ENCODE measurements at places on chromosomes 6 and 20.

GRCh38 chr6:159099276-159099675 is 54.5 kb upstream of the TAGAP start:
- DNase-seq = no peak

GRCh38 chr6:131164506-131164905 is 29.2 kb downstream of the AKAP7 start:
- DNase-seq = no peak

DNA sequence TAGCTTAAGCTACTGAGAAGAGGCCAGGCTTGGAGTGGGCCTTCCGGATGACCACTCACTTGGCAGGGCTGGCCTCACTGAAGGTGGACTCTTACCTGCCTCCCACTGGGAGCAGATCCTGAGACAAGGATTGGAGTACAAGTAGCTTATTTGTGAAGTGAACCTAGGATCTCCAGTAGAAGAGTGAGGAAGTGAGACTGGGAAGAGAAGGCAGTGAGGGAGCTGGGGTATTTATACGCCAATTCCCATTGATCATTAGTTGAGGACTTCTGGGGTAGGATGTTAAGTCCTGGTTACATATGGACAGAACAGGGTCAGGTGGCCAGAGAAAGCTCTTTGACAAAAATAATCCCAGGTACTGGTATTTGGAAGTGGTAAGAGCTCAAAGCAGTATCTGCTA is 32.3 kb upstream of the RNF24 start:
- DNase-seq = no peak

- no peak for DNase-seq
These were observed 81.2 kb downstream of the NFATC2 start for GRCh38 chr20:51461306-51461705.

- no peak for DNase-seq
These were observed 232.5 kb downstream of the SOX4 start for GRCh38 chr6:21826023-21826422.

DNA sequence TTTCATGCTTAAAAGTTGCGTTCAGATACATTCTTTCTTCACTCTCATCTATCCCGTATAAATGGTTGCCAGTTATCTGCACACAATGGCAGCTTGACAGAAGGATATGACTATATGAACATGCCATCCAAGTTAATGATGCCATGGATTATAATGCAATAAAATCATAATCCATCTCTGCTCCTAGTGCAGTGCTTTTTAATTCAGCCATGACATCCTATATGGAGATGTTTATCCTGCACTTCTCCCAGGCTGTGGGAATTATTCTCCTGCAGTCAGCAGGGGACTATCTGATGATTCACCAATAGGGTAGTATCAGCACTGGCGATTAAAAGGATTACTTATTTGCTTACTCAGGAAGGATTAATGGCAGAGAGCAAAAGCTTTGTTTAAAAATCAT is 273.8 kb downstream of the SAMD5 start:
- no peak for DNase-seq

DNA sequence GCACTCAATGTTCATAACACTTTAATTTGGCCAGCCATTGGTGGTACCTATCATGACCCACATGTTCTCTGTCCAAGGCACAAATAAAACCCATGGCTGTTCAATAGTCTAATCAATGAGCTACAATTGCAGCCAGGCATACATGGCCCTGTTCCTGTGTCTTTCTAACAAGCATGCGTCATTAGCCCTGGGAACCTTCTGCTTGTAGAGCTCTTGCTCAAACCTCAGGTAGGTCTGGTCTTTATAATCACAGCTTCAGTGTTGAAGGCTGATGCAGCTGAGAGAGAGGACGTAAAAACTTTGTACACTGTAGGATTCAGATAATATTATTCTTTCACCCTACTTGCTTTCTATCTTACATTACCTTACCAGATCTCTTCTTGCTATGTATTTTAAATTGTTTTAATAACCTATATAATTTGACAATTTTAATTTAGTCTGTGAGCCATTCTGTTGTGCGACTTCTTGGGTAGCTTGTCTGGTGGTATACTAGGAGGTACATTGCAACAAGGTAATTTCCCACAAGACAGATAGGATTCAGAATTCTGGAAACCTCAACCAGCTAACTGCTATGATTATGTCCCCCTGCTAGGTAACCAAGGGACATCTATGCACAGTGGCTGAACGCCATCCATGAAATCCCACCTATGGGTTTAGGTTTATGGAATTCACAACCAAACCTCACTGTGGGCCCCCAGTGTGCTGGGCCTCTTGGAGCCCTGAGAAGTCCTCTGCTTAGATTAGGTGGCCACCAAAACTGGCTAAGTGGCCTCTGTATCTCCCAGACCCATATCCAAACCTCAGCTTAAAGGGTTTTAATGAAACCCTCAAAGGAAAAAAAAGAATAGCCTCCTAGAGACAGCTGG is 55.4 kb upstream of the RIPOR2 start:
- DNase-seq = no peak

GRCh38 chr6:135095716-135096115 is 41.1 kb upstream of the HBS1L start:
- no peak for DNase-seq

GRCh38 chr6:13187692-13188091 is 140.6 kb downstream of the TBC1D7 start:
- DNase-seq = no peak

DNA sequence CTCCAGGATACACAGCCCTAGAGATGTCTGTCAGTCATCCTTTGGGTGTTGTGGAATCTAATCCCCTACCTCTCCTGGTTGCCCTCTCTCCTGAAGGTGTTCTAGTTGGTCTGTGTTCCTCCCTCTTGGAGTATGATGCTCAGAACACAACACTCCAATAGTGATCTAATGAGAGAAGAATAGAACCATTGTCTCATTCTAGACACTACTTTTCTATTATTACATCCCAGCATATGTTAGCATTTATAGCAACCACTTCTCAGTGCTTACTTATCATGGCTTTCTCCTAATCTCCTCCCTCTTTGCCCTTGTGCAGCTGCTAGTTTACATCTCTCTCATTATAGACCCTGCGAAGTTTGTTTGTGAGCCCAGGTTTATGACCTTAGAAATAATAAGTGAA is 109.0 kb downstream of the UNC5CL start:
- DNase-seq = no peak

- no peak for DNase-seq
These were observed 178.4 kb upstream of the SUPT3H start for GRCh38 chr6:45555981-45556771.

GRCh38 chr6:52389626-52390360 is 27.8 kb downstream of the PAQR8 start:
- peak; percentile 49 for DNase-seq

DNA sequence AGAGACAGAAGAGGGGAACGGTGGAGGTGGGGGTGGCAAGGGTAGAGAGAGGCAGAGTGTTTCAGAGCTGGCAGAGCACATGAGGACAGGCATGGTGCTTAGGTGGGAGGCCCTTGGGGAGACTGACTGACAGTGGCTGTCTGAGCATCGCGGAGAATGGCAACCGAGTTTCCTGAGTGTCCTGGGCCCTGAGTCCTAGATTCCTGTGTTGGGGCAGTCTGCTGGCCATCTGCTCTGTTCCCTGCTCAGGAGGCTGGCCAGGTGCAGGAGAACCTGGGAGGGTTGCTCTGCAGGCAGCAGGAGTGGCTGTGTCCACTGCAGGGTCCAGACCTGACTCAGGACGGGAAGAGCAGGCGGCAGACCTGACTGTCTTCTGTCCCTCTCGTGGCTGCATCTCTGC is 248.9 kb downstream of the LRFN2 start:
- no peak for DNase-seq

DNA sequence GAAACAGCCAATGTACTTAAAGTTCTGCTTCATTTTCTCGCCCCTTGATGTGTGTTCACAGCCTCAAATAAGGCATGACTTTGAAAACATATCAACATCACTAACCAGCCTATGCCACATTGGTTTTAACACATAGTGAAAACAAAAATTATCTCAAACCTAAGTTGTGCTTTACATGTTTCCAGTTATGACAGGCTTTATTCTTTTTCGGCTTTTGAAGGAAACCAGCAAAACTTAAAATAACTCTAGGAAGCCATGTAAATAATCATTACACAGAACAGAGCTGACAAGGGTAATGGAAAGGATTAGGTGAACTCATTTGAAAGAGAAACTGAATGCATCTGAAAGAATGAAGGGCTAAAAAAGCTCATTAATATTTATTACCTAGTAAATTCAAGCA is 42.1 kb downstream of the BMP5 start:
- DNase-seq = no peak

- no peak for DNase-seq
These were observed 21.6 kb upstream of the TNFAIP3 start for GRCh38 chr6:137845460-137845859.

DNA sequence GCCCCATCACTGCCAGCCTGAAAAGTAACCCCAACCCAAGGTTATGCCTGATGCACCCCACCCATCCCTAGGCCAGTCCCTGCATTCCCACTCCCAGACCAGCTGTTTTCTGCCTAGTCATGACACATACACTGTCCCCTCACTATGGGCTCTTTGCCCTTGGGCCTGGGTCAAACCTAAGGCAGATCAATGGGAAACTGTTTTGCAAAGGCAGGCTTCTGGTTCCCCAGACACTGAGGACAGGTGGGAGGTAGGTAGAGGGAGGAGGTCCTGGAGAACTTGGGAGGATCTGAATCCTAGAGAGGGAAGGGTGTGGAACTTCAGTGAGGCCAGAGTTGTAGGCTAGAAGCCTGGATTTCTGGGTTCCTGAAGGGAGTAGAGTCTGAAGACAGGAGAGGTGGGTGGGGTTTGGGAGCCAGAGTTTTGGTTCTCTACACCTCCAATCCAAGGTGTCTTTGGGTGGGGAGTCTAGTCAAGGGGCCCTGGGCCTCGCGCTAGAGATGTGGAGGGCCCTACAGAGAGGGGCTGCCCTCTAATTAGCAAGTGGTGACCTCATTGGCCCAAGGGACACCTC is 2.0 kb downstream of the CLIC1 start:
- DNase-seq = no peak

Data from activated naive CD8-positive, alpha-beta T cell treated with anti-CD3 and anti-CD28 coated beads, Interleukin-2, amount 10 ng/mL, durations not matched to agents 7 days and 5 days (primary cell).